ENCODE measurements at places on chromosomes 6 and 20. TPM values are rescaled to one million over a fixed set of nuclear protein-coding genes. Genes with fewer than 3 reads are reported as not detected.

MROH8 gene
- 5.1 TPM for total RNA-seq

TRAPPC3L gene
- 0.55 TPM for total RNA-seq

SLCO4A1 gene
- 13.9 TPM for total RNA-seq

SLC16A10 gene
- 13.1 TPM for total RNA-seq

IL17F gene
- total RNA-seq, result not detected

APOBEC2 gene
- not detected for total RNA-seq

SPATS1 gene
- total RNA-seq, result not detected

HLA-DQB1 gene
- total RNA-seq, result 43.4 TPM

KIF13A gene
- 109 TPM for total RNA-seq

HS3ST5 gene
- not detected for total RNA-seq

STX7 gene
- total RNA-seq, result 51.5 TPM

DNA sequence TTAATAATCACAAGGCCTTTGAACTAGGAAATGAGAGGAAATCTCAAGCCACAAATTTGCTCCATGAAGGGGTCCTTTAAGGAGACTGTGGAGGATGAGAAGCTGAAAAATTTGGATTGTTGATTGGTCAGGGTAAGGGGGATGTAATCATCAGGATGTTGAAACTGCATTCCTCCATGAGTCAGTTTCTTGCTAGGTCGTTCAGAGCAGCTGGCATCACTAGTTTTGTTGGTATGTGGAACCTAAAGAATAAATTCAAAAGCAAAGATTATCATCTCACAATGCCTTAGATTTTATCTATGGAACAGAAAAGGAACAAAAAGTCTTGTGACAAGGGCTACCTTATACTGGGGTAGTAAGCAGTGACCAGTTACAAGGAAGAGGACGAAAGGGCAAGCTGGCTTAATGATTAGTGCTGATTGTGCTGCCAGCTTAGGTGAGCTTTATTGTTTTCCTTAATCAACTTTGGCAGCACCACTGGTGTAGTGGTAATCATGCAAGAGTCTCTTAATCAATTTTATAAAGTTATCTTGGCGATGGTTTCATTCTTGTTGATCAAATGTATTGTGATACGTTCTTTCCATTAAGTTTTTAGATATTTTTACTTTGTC, 36.6 kb downstream of the CRISP2 start:
- DNase-seq, result no peak

GRCh38 chr6:127570739-127571389, 6.1 kb upstream of the C6orf58 start:
- DNase-seq, result no peak

DNA sequence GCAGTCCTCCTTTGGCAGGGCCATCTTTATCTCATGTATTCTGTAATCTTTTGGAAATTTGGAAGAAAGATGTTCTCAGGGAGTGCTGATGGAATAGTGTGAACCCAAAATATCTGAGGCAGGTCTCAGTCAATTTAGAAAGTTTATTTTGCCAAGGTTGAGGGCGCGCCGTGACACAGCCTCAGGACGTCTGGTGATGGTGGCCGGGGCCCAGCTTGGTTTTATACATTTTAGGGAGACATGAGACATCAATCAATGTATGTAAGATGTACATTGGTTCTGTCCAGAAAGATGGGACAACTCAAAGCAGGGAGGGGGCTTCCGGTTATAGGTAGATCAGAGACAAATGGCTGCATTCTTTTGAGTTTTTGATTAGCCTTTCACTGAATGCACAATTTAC, 89.8 kb downstream of the ERMARD start:
- DNase-seq, result peak; percentile 36

DNA sequence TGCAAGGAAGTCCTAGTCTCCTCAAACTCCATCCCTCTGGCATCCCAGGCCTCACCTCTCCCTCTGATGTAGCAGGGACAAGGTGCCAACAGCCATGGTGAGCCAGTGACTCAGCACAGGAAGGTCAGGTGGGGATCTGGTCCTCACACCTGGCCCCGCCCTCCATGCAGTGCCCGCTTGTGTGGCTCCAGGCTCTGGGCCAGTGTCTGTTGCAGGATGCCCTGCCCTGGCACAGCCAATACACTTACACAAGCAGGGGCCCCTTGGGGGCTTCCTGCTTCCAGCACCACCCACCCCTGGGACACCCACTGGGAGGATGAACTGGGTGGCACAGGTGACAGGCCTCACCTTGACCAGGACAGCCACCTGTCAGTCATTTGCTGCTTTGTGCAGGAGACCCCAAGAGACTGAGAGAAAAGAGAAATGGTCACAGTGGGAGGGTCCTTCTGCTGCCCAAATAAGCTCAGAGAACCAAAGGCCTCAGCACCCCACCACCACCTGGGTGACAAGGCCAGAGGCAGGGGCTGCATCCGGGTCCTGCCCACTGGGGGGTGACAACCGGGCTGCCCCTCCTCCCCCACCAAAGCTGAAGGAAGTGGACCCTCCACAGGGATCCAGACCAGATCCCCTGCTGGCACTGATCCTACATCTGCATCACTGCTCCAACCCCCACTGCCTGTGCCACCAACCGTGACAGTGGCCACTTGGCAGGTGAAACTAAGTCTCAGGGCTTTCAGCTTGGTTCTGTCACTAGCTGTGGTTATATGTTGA, 658.8 kb upstream of the DEFB115 start:
- DNase-seq, result no peak

DNA sequence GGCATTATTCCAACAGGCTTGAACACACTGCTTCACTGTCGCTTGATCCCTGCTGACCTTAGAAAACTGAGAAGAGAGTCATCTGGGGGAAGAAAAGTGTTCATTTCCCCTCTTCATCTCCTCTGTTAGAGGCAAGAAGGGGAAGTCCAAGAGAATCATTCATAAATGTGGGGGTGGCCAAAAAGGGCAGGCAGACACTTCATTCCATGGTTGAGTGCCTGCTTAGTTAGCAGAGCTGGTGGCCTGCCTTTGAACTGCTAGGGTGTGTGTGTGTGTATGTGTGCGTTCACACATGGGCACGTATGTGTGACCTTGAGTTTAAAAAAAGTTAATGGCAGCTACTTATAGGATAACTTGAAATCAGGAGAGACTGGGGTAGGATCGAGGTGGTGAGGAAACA, 39.4 kb upstream of the RFPL4B start:
- DNase-seq, result no peak

DNA sequence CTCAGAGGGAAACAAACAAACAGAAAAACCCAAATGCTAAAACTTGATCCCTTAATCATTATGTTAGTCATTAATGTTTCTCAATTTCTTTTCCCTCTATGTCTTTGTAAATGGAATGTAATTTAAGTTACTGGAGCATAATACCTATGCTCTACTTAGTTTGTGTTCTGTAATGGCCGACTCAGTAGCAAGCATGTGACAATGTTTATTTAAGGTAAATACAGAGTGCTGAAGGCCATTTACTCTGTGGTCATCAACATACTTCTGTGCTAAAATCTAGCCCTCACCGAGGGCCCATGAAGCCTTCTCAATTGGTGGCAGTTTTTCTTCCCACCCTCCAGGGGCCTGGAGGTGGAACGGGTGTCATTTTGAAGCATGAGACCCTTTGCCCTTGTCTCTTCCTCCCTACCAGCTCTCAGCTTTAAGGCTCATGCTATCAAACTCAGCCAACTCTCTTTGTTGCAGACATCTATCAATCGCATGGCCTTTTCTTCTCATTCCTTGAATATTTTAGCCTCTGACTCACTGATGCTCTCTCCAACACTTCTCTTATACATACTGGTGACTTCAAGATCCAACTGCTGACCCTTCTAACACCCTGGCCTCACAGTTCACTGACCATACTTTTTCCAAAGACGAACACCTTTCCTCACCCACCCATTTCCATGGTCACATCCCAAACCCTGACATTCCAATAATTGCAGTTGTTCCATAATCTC, 48.2 kb downstream of the STX7 start:
- DNase-seq, result no peak

DNA sequence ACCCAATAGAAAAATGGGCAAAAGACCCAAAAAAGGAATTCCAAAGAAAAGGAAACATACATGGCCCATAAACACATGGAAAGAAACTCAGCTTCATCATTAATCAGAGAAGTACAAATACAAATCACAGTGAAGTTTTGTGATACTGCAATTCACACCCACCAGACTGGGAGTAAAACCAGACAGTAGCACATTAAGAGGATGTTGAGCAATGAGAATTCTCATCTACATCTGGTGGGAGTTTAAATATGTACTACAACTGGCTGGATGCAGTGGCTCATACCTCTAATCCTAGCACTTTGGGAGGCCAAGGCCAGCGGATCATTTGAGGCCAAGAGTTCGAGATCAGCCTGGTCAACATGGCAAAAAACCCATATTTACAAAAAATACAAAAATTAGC, 125.7 kb upstream of the PHACTR1 start:
- DNase-seq, result no peak

DNA sequence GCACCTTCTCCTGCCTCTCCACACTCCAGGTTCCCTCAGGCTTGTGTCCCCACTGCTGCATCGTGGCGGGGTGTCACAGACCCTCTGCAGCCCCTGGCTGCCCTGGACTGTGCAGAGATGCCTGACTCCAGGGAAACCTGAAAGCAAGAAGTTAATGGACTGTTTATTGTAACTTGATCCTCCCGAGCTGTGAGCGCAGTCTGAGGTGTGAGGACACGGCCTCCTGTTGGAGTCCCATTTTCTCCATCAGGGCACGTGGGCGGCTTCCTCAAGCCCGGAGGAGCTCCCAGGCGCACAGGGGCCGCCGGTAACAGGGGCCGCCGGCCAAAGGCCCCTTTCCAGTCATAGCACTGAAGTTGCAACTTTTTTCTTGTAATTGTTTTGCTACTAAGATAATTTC, 16.9 kb downstream of the RBM38 start:
- no peak for DNase-seq

GRCh38 chr6:147322299-147323162, 118.3 kb downstream of the STXBP5 start:
- no peak for DNase-seq

DNA sequence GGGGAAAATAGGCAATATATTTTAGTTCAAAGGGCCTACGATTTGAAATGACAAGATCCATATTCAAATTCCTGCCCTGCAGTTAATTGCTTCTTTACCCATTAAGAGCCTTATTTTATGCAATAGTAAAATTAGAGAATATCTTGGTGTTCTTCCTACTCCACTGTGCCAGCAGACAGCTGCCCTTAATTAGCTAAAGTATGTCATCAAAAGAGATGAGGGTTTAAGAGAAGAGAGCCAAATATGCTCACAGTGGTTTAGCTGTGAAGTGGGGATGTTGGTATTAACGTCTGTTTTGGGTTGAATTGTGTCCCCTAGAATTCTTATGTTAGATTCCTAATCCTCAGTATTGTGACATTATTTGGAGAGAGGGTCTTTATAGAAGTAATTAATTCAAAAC, 148.1 kb downstream of the MOXD1 start:
- DNase-seq, result no peak

DNA sequence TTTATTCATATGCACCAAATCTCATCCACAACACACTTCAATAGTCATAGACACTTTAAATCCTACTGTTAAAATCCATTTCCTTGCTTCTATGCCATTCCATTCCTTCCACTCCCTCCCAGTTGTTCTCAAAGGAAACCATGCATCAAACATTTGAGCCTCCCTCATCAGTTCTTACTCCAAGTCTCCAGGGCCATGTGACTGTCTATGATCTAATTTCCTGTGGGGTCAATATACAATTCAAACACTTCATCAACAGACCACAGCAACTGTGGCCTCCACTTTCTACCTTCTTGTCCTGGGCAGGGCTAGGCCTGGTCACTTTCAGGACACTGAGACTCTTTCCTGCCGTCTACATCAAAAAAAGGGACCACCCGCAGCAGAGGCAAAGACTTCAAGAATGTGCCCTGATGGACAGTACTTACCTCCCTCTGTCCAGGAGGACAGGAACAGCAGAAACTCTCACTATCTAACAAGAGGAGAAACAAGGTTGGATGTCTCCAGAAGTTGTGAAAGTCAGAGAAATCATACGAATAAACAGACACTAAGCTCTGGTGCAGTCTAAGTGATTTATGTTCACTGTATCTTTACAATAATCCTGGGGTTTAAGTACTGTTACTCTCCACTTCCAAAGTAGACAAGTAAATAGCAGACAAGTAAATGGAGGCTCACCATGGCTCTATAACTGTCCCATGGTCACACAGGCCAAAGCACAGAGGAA, 160.2 kb downstream of the QRSL1 start:
- DNase-seq, result no peak

- DNase-seq, result no peak
These were observed 114.7 kb upstream of the BACH2 start for GRCh38 chr6:90411292-90411781.

- DNase-seq, result no peak
These were observed 1.9 kb downstream of the MAPK14 start for GRCh38 chr6:36029464-36029863.

DNA sequence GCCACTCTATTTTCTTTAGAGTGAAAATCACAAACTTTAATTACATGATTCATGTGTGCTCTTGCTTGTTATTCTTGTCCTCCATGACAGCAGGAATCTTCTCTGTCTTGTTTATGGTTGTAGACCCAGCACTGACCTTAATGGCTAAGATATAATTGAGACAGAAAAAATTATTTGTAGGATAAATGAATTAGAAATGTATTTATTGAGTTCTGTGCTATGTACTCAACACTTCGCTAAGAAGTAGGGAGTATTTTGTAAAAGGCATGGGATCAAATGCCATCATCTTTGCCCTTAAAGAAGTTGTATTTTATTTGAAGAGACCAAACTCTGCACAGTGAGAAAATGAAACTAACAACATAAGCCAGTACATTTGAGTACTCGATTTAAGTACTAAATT, 71.2 kb downstream of the CBLN4 start:
- no peak for DNase-seq

DNA sequence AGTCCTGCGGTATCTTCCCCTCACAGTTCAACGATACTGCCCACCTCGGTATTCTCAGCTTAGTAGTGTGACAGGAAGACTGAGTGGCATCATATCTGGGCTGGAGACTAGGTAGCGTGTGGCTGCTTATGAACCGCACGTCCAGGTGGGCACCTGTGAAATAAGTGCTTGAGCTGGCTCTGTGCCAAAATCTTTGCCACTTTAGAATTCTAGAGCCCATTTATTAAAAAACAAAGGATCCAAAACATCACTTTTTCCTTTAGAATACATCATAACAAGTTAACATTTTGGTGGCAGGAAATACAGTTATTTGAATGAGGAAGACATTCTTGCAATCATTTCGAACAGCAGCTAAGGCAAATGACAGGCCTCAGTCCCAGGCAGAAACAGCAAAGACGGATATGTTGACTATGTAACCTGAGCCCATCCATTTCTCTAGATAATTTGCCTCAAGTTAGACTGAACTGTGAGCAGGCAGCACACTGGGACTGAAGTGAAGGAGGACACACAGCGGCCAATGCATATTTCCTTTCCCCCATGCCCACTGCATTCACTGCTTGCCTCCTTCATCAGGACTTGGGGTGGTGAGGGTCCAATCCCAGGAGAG, 136.6 kb downstream of the GMDS start:
- DNase-seq, result no peak

GRCh38 chr6:121522771-121523386, 87.4 kb downstream of the GJA1 start:
- no peak for DNase-seq

DNA sequence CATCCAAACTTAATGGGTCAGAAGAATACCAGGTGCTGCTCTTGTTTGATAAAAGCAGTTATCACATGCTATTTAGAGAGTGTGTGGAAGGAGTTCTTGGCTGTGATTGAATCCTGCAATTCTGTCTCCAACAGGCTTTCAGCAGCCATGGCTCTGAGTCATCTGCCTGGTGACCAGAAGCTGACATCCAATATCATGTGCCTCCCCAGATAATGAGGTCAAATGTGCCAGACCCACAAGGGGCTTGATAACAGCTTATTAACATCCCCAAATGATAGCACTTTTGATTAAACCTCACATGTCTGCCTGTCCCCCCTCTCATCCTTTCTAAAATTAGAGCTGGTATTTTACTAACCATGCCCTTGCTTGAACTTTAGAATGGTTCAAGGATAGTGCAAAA, 175.7 kb upstream of the PLN start:
- DNase-seq, result no peak
